ENCODE measurements at places on chromosomes 13 and 19.

DNA sequence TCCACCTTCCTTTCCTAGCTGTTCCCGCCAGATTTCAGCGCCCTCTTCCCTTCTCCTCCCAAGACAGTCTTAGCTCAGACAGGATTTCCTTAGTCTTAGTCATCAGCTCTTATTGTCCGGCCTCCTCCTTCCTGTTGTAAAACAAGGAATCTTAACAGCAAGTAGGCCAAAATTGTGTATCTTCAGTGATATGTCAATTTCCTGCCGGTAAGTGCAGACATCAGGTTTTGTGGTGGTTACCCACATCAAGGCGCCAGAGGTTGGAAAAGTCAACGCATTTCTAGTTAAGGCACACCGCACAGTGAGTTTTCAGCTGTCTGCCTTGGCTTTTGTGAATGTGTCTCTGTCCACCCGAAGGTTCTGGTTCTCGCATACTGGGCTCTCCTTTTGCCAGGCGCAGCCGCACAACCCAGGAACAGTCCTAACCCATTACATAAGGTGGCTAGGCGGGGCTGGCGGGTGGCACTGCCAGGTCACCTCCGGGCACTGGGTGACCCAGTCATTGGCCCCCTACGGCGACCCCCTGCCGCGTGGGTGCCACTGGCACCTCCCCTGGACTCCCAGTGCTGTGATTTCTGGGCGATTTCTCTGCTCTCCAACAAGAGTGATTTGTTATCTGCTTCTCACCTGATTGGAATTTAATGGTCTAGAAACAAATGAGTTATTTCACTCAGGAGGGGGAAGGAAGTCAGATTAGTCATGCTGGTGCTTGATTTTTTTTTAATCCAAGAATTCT, 12.9 kb downstream of the COL4A2 start:
- DNase-seq: no peak

DNA sequence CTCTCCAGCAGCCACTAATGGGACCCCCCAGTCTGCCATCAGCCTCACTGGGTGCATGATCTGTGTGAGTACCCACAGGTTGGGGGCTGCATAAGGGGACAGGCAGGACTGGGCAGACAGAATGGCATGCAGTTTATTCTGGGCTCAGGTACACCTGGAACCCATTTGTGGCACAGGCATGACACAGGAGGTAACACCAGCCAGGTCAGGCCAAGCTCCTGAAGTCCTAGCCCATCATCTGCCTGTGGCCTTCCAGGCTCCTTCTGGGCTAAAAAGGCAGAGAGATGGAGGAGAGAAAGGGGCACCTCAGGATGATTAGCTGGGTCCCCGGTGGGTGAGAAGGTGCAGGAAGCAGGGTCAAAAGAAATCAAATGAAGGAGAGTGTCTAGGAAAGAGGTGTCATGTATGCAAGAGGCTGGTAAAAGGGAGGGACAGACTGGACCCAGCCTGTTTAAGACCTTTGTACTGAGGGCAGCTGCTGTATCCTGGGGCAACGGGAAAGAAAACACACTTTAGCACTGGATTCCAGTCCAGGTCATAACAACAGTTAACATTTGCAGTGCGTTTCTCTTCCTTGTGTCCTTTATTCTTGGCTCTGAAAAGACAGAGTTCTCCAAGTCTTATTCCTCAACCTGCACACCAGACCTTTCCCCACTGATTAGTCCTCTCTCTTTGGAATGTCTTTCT, 20.2 kb upstream of the DGKH start:
- DNase-seq: peak; percentile 48

DNA sequence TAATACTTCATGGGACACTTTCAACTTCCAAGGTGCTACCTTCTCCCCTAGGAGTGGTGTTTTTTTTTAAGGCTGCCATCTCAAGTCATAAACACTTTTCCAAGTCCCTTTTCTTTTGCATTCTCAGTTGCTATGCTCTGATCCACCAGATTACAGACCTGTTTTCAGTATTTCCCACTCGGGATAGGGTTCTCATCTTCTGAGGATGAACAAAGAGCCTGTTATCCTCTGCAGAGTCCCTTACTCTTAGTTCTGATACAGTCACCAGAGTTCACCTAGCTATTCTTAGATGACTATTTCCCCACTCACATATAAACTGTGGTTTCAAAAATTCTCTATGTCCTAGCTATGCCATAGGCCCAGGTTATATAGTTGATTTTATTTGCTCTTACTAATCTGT, 15.9 kb downstream of the ZDHHC20 start:
- DNase-seq: no peak

DNA sequence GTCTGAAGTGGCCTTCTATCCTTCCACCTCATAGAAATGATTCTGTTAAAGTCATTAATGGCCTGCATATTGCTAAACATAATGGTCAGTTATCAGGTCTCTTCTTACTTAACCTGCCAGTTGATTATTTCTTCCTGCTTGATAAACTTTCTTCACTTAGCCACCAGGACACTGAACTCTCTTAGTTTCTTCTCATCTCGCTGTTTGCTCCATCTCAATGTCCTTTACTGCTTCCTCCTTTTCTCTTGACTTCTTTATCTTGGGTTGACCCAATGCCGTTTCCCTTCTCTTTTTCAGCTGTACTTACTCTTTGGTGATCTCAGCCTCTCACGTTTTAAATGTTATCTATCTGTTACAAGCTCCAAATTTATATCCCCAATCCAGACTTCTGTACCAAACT, 17.1 kb upstream of the CLC start:
- no peak for DNase-seq

- no peak for DNase-seq
Observed at GRCh38 chr19:14435320-14436050, 2.4 kb downstream of the PKN1 start.

- DNase-seq: no peak
Observed at GRCh38 chr13:30711837-30712236, 23.5 kb upstream of the ALOX5AP start.

DNA sequence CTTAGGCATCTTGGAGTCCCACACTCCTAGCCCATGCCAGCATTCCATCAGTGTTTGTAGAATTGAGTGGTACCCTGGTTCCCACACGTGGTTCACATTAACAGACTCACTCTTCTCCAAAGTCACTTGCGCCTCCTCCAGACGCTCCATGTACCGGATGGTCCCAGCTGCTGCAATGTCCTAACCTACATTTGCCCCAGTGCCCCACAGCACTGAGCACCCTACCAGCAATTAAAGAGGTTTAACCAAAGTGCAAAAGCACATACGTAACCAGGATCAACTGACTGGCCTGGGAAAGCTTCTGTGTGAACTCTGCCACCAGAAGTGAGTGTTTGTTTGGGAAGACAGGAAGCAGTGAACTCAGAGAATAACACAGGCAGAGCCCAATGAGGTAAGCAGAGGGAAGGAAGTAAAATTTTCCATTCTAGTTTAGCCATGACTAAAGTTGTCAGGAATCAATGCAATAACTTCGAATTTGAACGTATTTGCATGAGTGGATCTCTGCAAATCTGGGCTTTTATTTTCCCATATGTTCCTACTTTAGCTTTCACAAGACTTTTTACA, 7.3 kb upstream of the MEDAG start:
- peak; percentile 31 for DNase-seq

GRCh38 chr13:20127262-20127561, 33.6 kb downstream of the GJA3 start:
- no peak for DNase-seq

DNA sequence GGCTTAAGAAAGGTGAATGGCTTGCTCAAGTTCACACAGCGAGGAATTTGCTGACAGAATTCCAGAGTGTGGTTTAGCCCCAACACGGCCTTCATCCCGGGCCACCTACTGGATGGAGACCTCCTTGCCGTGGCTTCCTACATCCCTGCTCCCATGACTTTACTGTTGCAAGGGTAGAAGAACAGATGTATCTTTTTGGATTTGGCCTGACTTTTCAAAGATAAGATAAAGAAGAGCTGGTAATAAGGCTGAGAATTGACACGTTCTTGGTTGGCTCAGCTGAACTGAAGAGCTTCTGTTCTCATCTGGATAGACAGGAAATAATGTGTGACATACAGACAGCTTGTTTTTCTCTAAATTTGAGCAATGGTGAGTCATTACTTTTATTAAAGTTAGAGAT, 113.1 kb downstream of the KLF5 start:
- DNase-seq: no peak

DNA sequence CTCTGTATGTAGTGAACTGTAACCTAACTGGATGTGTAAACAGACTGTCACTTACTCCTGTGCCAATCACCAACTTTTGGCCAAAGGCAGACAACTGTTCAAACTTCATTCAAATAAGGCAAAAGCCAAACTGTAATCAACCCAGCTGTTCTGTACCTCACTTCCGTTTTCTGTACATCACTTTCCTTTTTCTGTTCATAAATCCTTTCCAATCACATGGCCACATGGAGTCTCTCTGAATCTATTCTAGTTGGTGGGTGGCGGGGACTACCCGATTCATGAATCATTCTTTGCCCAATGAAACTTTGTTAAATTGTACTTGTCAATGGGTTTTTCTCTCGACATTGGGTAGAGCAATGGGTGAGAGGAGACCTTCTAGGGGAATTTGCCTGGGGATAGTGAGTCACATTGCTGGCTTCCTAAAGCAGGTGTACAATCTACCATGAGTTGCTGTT, 178.3 kb upstream of the RFC3 start:
- DNase-seq: no peak

DNA sequence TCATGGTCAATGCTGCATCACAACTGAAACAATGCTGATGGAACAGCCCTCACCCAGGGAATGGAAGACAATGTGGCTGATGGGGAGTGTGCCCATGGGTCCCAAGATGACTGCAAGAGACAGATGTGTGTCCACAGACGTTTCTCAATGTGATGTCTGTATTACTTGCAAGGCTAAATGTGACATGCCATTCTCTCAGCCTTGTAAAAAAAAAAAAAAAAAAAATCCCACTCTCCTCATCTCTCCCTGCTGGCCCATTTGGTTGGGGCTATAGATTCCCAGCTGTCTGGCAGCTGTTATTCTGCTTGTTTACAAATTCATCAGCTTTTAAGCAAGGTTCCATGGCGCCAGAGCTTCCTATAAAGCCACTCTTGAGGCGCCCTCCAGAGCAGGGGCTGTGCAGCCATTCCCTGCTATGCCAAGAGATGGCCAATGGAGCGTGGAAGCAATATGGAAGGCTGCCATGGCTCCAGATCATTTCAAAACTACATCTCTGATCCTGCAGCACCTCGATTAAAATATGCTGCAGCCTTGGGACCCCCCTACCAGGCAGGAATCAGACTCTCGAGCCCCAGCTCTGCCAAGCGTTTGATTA, 294.8 kb downstream of the FOXO1 start:
- DNase-seq: no peak

GRCh38 chr19:18282788-18283141, 1.3 kb upstream of the JUND start:
- no peak for DNase-seq

DNA sequence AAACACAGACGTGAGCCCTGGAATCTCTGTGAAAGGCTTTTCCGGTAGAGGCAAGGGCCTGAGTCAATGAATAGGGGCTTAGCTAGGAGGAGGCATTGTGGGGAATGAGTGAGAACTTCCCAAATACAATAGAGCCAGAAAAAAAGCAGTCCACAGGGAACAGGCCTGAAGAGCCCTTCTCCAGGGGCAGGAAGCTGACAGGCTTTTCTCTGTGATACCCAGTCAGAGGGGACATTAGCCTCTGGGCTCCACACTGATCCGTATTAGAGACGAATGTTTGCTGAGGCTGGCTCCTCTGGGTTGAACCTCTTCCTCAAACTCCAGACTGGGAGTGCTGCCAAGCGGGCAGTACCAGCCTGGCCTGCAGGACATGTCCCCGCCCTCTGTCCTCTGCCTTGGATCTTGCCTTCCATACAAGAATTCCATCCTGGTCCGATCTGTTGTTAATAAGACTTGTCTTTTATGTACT, 2.3 kb downstream of the DHRS12 start:
- no peak for DNase-seq

GRCh38 chr13:42066542-42066941, 18.1 kb downstream of the DGKH start:
- DNase-seq: no peak

DNA sequence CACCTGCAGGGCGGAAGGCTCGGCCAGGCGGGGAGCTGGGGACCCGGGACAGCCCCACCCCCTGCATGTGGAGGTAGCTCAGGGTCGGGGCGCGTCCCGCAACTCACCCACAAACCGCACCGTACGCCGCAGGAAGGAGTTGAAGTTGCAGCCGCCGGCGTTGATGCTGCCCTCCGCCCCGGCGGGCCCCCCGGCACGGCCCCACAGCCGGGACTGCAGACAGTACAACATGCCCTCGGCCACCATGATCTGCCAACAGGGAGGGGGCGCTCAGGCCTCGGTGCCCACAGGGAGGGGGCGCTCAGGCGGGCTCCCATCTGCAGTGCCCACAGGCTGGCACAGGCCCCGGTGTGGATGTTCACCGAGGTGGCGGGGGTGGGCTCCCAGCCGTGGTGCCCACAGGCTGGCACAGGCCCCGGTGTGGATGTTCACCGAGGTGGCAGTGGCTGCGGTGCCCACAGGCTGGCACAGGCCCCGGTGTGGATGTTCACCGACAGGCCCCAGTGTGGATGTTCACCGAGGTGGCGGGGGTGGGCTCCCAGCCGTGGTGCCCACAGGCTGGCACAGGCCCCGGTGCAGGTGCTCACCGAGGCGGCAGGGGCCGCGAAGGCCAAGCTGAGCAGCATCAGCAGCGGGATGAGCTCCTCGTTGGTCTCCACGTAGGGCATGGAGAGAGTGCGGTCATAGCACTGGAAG, 6.5 kb downstream of the PLPPR3 start:
- DNase-seq: no peak

- no peak for DNase-seq
Observed at GRCh38 chr13:29573190-29573589, 22.3 kb downstream of the SLC7A1 start.

GRCh38 chr19:45005787-45006186, 4.5 kb downstream of the RELB start:
- DNase-seq: no peak

GRCh38 chr13:90444232-90444631, 903.3 kb upstream of the MIR17HG start:
- DNase-seq: no peak

GRCh38 chr13:51343475-51343874, 4.0 kb downstream of the SERPINE3 start:
- no peak for DNase-seq

GRCh38 chr13:99051768-99052455, 74.0 kb upstream of the DOCK9 start:
- DNase-seq: no peak

- DNase-seq: no peak
Observed at GRCh38 chr13:98843482-98843877, 91.0 kb upstream of the SLC15A1 start.
